ENCODE measurements at places on chromosomes 11 and 22.

DNA sequence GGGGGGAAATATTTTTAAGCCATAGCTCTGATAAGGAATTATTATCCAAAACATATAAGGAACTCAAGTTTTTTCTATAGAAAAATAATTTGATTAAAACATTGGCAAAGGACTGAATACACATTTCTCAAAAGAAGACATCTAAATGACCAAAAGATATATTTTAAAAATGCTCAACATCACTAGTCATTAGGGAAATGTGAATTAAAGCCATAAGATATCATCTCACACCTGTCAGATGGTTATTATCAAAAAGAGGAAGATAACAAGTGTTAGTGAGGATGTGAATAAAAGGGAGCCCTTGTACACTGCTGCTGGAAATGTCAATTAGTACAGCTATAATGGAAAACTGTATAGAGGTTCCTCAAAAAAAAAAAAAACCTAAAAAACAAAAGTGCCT lies 425.0 kb downstream of the DYNC2H1 start:
- DNase-seq, result no peak

DNA sequence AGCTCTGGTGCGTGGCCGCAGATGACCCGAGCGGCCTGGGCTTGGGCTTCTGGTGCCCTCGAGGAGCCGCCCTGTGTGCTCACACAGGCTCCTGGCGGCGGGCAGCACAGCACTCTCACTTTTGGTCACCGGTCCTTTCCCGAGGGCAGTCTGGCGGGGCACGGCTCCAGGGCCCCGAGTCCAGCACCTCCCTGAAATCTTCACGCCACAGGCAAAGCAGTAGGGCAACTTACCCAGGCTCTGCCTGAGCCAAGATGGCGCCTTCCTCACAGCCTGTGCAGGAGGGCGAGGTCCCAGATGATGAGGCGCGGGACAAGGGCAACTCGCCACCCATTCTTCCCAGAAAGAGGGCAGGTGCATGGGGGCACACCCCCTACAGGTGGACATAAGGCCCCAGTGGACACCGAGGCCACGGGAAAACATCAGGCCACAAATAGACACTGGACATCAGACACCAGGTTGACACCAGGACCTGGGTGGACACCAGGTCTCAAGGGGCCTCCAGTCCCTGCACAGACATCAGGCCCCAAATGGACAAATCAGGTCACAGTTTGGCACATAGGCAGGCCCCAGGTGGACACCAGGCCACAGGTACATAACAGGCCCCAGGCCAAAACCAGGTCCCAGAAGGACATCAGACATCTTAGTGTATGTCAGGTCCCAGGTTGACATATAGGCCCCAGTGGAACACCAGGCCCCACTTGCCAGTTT lies 57.6 kb upstream of the SEPTIN5 start:
- DNase-seq, result no peak

GRCh38 chr11:88169471-88169870 lies 5.8 kb downstream of the RAB38 start:
- DNase-seq, result no peak

GRCh38 chr11:21372672-21373071 lies 703.3 kb downstream of the NELL1 start:
- DNase-seq, result no peak

DNA sequence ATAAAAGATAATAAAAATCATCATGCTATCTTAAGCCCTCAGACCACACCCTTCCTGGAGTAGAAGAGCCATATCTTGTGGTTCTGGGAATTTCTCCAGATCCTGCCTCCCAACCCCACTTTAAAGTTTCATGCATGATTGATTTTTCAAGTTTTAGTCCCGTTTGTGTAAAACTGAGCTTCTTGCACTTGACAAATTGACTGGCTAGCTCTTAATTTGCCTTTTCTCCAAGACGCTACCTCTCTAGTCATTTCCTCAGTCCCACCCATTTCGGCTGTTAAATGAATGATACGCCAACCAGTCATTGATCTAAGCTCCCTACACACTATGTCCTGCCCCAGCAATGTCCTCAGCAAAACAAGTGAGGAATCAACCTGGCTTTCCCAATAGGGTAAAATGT lies 71.8 kb upstream of the TEAD1 start:
- no peak for DNase-seq

DNA sequence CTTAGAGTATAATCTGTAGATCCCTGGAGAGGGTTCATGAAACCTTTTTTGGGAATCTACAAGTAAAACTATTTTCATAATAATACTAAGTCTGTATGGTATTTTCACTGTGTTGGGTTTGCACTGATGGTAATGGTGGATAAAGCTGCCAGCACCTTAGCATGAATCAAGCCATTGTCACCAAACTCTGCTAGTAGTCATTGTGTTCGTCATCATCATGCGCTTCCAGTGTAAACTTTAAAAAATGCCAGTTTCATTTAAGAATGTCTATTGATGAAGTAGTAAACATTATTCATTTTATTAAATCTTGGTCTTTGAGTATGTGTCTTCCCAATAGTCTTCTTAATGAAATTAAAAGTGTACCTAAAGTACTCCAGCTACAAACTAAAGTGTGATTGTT lies 15.0 kb downstream of the ALKBH3 start:
- no peak for DNase-seq

All from glomerular endothelial cell (primary cell).